ENCODE measurements at places on chromosomes 2 and 18.

DNA sequence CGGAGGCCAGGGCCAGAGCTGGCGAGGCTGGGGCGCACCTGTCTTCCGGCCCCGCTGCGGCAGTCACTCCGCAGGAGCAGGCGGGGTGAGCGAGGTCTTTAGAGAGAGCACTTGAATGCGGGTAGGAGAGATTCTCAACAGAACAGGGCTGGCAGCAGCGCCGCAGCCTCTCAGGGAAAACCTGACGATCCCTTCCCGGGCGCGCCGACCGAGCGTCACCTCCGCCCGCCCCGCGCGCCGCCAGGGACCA is 526 bp downstream of the PRKRA start:
- DNase-seq: no peak

GRCh38 chr2:105739426-105739825 is 5.3 kb upstream of the NCK2 start:
- no peak for DNase-seq

DNA sequence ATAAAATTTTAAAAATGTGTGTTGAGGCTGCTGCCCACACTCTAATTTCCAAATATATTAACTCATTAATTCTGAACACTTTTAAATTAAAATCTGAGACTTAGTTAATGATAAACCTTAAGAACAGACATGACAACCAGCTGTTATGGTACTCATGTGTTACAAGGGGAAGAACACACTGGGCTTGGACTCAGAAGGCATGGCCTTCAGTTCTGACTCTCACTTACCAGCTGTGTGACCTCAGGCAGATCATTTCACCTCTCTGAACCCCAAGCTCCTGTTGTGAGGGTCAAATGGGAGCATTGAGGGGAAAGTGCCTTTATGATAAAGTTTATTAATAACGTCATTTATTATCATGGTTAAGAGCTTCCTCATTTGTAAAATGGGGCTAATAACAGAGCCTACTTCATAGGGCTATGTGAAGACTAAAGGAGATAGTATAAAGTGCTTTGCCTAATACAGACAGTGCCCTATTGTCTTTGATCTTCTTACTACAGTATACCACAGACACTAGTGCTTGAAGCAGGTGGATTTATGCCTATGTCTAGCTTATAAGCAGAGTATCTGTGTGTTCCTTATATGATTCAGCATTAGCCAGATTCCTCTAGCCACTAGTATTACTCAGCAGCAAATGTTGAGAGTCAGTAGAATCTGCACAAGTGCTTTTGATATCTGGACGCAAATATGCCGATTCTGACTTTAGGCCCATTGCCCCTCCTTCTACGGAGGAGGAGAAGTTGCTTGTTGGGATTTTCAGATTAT is 99.6 kb downstream of the SGPP2 start:
- no peak for DNase-seq

GRCh38 chr2:197862246-197862955 is 58.0 kb downstream of the PLCL1 start:
- no peak for DNase-seq

GRCh38 chr18:58893388-58894099 is 28.9 kb downstream of the ZNF532 start:
- no peak for DNase-seq

DNA sequence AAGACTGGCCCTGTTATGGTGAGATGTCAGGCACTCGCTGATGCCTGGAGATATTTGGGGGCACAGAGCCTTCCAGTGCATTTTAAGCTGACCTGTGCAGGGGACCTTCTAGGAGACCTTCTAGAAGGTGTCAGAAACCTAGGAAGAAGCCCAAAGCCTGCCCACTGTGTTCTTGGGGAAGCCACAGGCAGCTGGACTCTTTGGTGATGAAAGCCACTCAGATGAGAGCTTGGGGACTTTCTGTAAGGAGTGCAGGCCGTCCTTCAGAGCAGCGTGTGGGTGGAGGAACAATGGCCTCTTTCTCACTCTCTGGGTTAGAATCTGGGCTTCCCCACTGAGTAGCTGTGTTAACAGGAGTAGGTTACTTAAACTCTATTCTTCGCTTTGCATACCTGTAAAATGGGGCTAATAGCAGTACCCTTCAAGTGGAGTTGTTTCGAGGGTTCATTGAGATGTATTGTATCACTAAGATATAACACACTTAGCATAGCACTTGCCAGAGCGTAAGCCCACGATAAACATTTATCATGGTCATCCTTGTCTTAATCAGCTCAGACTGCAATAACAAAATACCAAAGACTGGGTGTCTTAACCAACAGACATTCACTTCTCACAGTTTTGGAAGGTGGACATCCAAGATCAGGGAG is 322.3 kb upstream of the EPAS1 start:
- DNase-seq: no peak

DNA sequence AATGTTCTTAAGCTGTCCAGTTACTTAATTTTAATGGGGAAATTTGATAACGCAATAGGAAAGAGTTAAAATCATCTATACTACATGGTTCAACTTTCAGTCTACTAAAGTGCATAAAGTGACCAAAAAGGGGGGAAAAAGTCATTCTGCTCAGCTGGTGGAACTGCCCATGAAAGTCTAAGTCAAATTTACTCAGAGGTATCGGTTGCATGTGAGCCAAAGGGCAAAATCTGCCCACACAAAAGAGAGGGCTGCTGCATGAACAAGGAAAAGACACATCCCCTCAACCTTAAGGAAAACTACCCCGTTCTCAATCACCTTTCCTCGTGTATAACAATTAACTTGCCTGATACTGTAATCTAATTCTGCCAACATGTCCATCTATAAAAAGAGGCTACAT is 126.1 kb downstream of the TCF4 start:
- no peak for DNase-seq

- DNase-seq: no peak
Observed at GRCh38 chr18:8851659-8852058, 146.3 kb downstream of the MTCL1 start.

DNA sequence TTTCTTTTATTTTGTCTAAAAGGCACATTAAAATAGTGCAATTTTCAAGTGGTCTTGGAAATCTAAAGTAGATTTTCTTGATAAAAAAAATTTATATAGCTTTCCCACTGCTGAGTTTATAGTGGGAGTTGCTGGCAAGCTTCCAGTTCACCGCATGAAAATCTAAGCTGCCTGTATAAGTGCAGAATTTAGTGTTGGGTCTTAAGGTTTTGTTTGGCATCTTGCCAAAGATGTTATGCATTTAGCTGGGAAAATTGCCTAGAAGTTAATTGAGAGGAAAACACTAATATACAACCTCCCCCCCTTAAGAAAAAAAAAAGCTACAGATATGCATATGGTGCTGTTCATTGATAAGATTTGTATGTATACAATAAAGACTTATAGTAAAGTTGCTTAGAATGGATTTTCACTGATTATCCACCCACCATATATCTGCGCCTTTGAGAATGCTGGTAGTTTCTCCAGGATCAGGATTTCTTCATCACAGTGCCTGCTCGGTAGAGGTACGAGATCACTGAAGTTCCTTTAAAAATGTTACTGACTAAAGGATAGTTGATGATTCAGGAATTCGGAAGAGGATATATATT is 803.2 kb upstream of the POU3F3 start:
- DNase-seq: no peak

All from cortex of kidney (tissue), 1 donor.